ENCODE measurements at places on chromosomes 5 and 9. TPM values are rescaled to one million over a fixed set of nuclear protein-coding genes. Genes with fewer than 3 reads are reported as not detected.

Gene RHOBTB3
- 99.4 TPM for polyA plus RNA-seq

Gene CENPK
- 5.6 TPM for polyA plus RNA-seq

Gene SPATA31D4
- not detected for polyA plus RNA-seq

Gene C9
- not detected for polyA plus RNA-seq

Gene SH3GL2
- polyA plus RNA-seq: 13.5 TPM

Gene ANKRD18B
- 2.2 TPM for polyA plus RNA-seq

Gene ALAD
- polyA plus RNA-seq: 42.9 TPM

Gene SPOUT1
- polyA plus RNA-seq: 34.7 TPM

Gene CHD1
- 62.7 TPM for polyA plus RNA-seq

Gene SLC36A1
- 5.0 TPM for polyA plus RNA-seq

Gene CSF1R
- not detected for polyA plus RNA-seq

Gene PCA3
- polyA plus RNA-seq: not detected

Gene TRIM36
- polyA plus RNA-seq: 122 TPM

Gene KIAA0825
- polyA plus RNA-seq: 5.1 TPM

Gene FRMD3
- polyA plus RNA-seq: 11.1 TPM
